ENCODE measurements at places on chromosomes 4 and X. TPM values are rescaled to one million over a fixed set of nuclear protein-coding genes. Genes with fewer than 3 reads are reported as not detected.

The IBSP gene
- total RNA-seq: not detected

The HTN3 gene
- not detected for total RNA-seq

DNA sequence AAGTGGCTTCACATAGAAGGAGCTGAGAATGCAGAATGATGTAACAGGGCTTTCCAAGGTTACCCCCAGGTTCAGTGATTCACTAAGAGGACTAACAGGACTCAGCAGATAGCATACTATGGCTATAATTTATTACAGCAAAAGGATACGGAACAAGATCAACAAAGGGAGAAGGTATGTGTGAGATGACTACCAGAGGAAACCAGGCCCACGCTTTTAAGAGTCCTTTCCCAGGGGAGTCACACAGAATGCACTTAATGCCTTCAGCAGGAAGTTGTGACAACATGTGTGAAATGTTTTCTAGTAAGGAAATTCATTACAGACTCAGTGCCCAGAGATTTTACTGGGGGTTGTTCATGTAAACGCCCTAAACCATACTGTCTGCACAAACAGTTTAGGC lies 373.6 kb upstream of the MAGEB2 start:
- no peaks in the 10 kb centered on the region for H3K27me3 ChIP-seq
- DNase-seq: no peak
- H3K4me3 ChIP-seq: no peak overlapping the region
- no peak overlapping the region for H3K27ac ChIP-seq
- H3K4me1 ChIP-seq: no peaks in the 10 kb centered on the region

- H3K36me3 ChIP-seq: no peaks in the 10 kb centered on the region
- no peaks in the 10 kb centered on the region for H3K27me3 ChIP-seq
- H3K4me3 ChIP-seq: no peak overlapping the region
These were observed 132.5 kb downstream of the ARHGAP6 start for GRCh38 chrX:11533199-11533651.

GRCh38 chrX:48492293-48492910 lies 16.4 kb upstream of the PORCN start:
- no peaks in the 10 kb centered on the region for H3K36me3 ChIP-seq
- no peak overlapping the region for H3K4me3 ChIP-seq
- no peaks in the 10 kb centered on the region for H3K27me3 ChIP-seq
- no peaks in the 10 kb centered on the region for H3K4me1 ChIP-seq
- H3K27ac ChIP-seq: no peak overlapping the region
- no peak for DNase-seq

DNA sequence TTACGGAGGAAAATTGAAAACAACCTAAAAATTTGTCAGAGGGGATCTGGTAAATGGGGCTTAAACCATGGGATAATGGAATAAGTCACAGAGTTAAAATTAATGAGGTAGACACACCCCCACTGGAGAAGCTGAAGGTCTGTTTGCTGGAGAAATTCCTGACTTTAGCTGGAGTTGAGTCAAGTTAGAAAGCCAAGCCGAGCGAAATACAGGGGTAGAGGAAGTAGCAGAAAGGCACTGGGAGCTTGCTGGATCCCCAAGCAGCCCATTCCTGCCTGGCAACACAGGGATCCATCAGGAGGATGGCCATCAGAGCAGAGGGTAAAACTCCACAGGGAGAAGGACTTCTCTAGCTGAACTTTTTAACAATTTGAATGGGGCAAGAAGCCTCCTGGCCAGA lies 163.8 kb downstream of the ATRX start:
- H3K27me3 ChIP-seq: no peaks in the 10 kb centered on the region
- no peaks in the 10 kb centered on the region for H3K36me3 ChIP-seq
- H3K4me1 ChIP-seq: no peaks in the 10 kb centered on the region
- DNase-seq: no peak

DNA sequence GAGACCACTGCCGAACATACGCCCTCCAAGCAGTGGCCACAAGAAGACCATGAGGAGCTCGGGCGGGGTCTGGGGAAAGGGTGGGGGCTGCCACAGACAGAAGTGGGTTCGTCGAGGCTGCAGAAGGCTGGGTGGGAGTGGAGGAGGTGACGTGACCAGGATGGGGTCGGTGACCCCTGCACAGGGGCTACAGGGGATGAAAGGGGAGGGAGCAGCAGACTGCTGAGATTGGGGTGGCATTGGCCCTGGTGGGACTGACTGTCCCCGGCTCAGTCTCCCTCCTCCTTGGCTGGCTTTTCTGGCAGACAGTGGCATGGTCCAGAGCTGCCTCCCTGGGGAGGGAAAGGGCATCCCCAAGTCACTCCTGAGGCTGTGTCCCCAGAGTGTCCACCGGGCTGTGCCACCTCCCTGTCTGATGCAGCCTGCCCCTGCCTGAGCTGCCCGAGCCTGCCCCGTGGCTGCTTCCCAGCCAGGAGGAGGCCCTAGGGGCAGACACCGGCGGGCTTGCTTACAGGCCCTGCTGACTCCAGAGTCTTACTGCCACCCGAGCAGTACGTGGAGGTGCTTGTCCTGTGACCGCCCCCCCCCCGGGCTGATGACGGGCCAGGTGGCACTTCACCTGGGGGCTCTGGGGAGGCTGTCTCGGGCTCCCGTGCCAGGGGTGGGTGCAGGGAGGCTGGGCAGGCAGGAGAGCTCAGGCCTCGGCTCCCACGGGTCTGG lies 7.2 kb downstream of the SH3BP2 start:
- peak overlapping the region; percentile 87 for H3K27ac ChIP-seq
- H3K4me1 ChIP-seq: peaks cover 93% of the 10 kb centered on the region
- H3K4me3 ChIP-seq: peak overlapping the region; percentile 43
- DNase-seq: peak; percentile 75
- H3K36me3 ChIP-seq: no peaks in the 10 kb centered on the region
- H3K27me3 ChIP-seq: no peaks in the 10 kb centered on the region

- H3K4me1 ChIP-seq: no peaks in the 10 kb centered on the region
- no peaks in the 10 kb centered on the region for H3K36me3 ChIP-seq
- no peaks in the 10 kb centered on the region for H3K27me3 ChIP-seq
- DNase-seq: peak; percentile 82
These were observed at the start of the genes DNAAF6 and NUP62CL for GRCh38 chrX:107205770-107206696. Gene DNAAF6, plus strand, starts transcription at chrX:107206611. Its CDS starts 6,265 bp downstream, at chrX:107212876. Gene NUP62CL, minus strand, starts transcription at chrX:107206433. Its CDS starts 31,287 bp downstream, at chrX:107175146.

DNA sequence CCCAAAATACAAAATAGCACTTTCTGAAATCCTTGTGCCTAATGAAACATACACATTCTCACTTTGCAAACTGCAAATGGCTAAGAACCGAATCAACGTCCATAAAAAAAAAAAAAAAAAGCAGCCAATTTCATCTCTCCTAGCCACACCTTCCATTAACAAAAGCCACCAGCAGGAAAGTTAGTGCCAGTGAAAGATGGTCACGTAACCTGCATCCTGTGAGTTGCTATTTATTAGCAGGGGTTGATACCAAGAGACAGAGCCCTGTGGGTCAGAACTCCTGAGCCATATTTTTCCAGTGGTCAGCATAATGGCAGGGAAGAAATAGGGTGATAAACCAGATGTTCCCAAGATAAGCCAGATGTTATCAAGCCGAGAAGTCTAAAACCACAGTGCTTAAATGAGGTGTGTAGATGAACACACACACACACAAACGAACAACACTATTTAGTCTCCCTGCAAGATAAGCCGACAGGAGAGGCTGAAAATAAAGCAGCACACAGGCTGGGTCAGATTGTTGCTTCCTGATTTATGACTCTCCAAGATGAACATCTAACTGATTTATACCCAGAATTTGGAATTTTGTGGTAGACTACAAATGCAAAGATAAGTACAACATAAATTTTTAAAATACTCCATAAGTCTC lies 11.5 kb downstream of the PPARGC1A start:
- H3K4me3 ChIP-seq: no peak overlapping the region
- H3K4me1 ChIP-seq: peaks cover 13% of the 10 kb centered on the region
- DNase-seq: no peak
- H3K36me3 ChIP-seq: no peaks in the 10 kb centered on the region
- no peaks in the 10 kb centered on the region for H3K27me3 ChIP-seq
